ENCODE measurements at places on chromosomes 12 and 14.

GRCh38 chr14:23379366-23380196, 2.7 kb downstream of the CMTM5 start:
- no peak overlapping the region for H3K4me3 ChIP-seq
- no peak overlapping the region for H3K27ac ChIP-seq
- H3K4me1 ChIP-seq = no peaks in the 10 kb centered on the region

- H3K4me3 ChIP-seq = no peak overlapping the region
- no peaks in the 10 kb centered on the region for H3K27me3 ChIP-seq
- H3K36me3 ChIP-seq = peaks cover 20% of the 10 kb centered on the region
- H3K4me1 ChIP-seq = peaks cover 12% of the 10 kb centered on the region
- ATAC-seq = no peak
- no peak overlapping the region for H3K27ac ChIP-seq
These were observed 709 bp downstream of the HAL start for GRCh38 chr12:95995238-95996031.

DNA sequence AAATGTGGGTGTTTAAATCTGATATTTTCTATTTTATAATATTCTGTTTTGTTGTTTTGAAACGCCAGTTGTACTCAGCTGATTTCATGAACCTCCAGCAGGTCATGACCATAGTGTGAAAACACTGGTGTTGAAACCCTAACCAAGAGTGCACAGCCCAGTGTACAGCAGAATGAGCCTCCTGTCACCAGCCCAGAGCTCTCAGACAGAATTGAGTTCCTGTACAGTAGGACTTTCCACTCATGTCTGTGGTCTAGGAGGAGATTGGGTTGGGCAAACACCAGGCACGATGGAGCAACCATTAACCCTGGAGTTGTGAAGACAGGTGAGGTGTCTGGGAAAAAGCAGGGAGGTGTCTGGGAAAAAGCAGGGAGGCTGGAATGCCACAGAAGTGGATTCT, 908.8 kb downstream of the VRK1 start:
- no peak overlapping the region for H3K4me3 ChIP-seq
- no peak for ATAC-seq
- no peak overlapping the region for H3K27ac ChIP-seq
- H3K4me1 ChIP-seq = no peaks in the 10 kb centered on the region

DNA sequence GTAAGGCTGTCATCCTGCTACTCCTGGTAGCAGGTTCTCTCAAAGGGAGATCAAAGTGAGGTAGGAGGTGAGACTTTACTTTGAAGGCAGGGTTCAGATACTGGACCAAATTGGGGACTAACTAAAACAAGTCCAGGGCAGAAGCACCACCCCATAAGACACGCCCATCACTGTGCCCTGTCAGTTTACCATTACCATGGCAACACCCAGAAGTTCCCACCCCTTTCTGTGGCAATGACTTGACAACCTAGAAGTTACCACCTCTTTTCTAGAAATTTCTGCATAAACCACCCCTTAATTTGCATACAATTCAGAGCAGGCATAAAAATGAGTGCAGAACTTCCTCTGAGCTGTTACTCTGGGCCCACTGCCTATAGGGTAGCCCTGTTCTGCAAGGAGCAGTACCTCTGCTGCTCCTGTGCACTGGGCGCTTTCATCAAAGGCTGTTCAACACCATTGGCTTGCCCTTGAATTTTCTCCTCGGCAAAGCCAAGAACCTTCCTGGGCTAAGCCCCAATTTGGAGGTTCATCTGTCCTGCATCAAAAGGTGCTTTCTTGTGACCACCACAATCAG, 64.8 kb upstream of the MAX start:
- H3K36me3 ChIP-seq = no peaks in the 10 kb centered on the region
- no peak overlapping the region for H3K4me3 ChIP-seq
- no peaks in the 10 kb centered on the region for H3K27me3 ChIP-seq
- H3K27ac ChIP-seq = peak overlapping the region; percentile 18
- ATAC-seq = no peak

DNA sequence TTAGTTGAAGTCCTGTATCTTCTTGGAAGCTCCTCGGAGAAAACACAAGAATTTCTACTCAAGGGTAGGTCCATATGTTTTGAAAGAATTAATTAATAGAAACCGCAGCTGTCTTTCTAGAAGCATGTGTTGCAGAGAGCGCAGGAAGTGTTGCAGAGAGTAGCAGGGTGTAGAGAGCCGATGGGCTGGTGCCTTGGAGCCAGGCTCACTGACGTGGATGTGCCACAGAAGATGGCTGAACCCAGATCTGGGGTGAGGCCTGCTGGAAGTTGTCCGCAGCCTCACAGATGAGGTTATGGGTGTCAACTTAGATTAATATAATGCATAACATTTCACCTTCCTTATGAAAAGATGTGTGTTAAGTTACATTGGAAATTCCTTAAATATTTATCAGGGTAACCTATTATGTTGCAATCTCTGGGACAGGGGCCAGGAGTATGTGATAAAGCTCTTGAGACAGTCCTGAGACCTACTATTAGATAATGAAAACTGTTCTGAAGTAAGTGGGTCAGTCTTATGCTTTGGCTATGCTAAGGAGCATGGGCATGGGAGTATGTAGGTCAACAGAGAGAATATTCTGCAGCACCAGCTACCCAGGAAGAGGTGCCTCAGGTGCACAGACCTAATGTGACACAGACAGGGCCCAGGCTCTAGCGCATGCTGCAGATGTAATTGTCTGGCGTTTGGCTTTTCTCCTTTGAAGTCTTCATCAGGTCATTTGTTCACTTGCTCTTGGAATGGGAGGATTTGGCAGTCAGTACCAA, 973.3 kb downstream of the BCL11B start:
- no peaks in the 10 kb centered on the region for H3K36me3 ChIP-seq
- H3K27ac ChIP-seq = no peak overlapping the region
- H3K4me1 ChIP-seq = no peaks in the 10 kb centered on the region
- H3K27me3 ChIP-seq = no peaks in the 10 kb centered on the region
- H3K4me3 ChIP-seq = no peak overlapping the region
- no peak for ATAC-seq

- no peaks in the 10 kb centered on the region for H3K27me3 ChIP-seq
- H3K4me1 ChIP-seq = no peaks in the 10 kb centered on the region
- no peak for ATAC-seq
- H3K27ac ChIP-seq = no peak overlapping the region
- no peak overlapping the region for H3K4me3 ChIP-seq
- no peaks in the 10 kb centered on the region for H3K36me3 ChIP-seq
These were observed 293.2 kb downstream of the FOXN3 start for GRCh38 chr14:89123851-89124250.

DNA sequence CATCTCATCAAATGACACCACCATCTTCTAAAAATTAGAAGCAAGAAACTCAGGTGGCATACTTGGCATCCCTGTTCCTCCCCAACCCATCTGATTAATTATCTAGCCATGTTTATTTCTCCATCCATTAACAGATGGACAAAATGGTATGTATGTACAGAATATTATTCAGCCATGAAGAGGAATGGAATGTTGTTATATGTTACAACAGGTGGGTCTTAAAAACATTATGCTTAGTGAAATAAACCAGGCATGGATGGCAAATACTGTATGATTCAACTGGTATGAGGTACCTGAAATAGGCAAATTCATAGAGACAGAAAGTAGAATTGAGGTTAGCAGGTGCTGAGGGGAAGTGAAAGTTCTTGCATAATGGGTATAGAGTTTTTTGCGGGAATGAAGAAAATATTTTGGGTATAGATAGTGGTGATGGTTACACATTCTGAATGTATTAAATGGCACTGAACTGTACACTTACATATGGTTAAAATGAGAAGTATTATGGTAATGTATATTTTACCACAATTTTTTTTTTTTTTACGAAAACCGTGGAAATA, 17.5 kb downstream of the YY1 start:
- H3K36me3 ChIP-seq = peaks cover 24% of the 10 kb centered on the region
- peaks cover 75% of the 10 kb centered on the region for H3K4me1 ChIP-seq
- H3K4me3 ChIP-seq = peak overlapping the region; percentile 11
- H3K27ac ChIP-seq = peak overlapping the region; percentile 38
- H3K27me3 ChIP-seq = no peaks in the 10 kb centered on the region

- H3K4me3 ChIP-seq = no peak overlapping the region
- no peaks in the 10 kb centered on the region for H3K27me3 ChIP-seq
- no peaks in the 10 kb centered on the region for H3K36me3 ChIP-seq
- no peak for ATAC-seq
- no peaks in the 10 kb centered on the region for H3K4me1 ChIP-seq
These were observed 20.0 kb downstream of the SLCO1B3 start for GRCh38 chr12:20830456-20830855.

GRCh38 chr12:129002427-129002826, 149.1 kb downstream of the GLT1D1 start:
- H3K27ac ChIP-seq = no peak overlapping the region
- no peaks in the 10 kb centered on the region for H3K4me1 ChIP-seq
- H3K4me3 ChIP-seq = no peak overlapping the region
- H3K36me3 ChIP-seq = no peaks in the 10 kb centered on the region
- no peak for ATAC-seq

DNA sequence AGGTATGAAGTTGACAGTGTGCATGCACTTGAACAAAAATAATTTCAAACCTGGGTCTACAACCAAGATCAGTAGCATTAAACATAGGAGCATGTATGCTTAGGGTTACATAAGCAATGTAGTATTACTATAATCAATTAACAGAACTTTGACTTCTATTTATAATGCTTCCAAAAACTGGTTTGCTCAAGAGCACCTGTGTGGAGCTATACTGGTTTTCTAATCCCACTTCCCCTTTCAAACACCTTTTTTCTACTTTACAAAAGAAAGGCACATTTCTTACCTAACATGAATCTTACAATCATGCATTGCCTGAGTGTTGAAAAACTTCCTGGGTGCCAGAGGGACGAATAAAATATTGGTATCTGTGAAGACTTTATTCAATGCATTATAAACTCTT, 72.7 kb downstream of the EFCAB11 start:
- H3K27me3 ChIP-seq = no peaks in the 10 kb centered on the region
- peaks cover 7% of the 10 kb centered on the region for H3K36me3 ChIP-seq
- H3K27ac ChIP-seq = no peak overlapping the region
- no peak overlapping the region for H3K4me3 ChIP-seq
- ATAC-seq = no peak
- peaks cover 18% of the 10 kb centered on the region for H3K4me1 ChIP-seq

DNA sequence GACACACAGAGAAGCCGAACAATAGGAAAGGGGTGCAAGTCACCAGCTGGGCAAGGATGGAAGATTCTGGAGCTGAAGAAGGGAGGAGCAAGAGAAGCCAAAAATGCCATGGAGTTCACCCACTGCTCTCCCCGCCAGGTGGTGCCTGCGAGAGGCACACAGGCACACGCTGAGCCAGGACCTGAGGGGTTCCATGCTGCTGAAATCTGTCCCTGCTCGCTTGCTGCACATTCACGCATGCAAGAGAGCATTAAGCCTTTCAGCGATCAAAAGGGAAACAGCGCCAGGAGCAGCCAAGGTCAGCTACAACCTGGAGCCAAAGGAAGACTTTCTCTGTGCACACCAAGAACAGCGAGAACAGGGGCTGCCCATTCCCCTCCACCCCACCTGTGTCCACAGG, 104.1 kb downstream of the ANO2 start:
- H3K4me1 ChIP-seq = no peaks in the 10 kb centered on the region
- no peaks in the 10 kb centered on the region for H3K36me3 ChIP-seq
- ATAC-seq = no peak
- peaks cover 18% of the 10 kb centered on the region for H3K27me3 ChIP-seq
- H3K4me3 ChIP-seq = no peak overlapping the region

GRCh38 chr12:110371408-110372055, 32.0 kb downstream of the ANAPC7 start:
- H3K4me1 ChIP-seq = peaks cover 28% of the 10 kb centered on the region
- H3K36me3 ChIP-seq = peaks cover 32% of the 10 kb centered on the region
- H3K27me3 ChIP-seq = no peaks in the 10 kb centered on the region
- peak overlapping the region; percentile 81 for H3K27ac ChIP-seq

DNA sequence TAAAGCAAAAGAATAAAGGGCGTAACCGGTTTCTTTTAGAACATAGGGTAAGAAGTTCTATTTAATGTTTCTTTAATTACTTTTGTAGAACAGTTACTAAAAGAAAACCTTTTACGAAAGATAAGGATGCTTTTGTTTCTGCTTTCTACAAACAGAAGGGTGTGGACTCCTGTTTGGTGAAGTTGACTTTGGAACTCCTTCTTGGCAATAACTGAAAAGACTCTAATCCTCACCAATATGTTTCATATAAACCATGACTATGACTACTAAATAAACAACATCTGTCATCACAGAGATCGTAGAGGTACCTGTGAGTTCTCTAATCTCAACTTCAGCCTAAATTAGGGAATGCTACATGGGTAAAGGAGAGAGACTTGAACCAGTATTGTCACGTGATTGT, 210.8 kb upstream of the FLRT2 start:
- H3K27ac ChIP-seq = no peak overlapping the region
- no peak overlapping the region for H3K4me3 ChIP-seq
- H3K27me3 ChIP-seq = no peaks in the 10 kb centered on the region
- no peak for ATAC-seq
- H3K36me3 ChIP-seq = no peaks in the 10 kb centered on the region

DNA sequence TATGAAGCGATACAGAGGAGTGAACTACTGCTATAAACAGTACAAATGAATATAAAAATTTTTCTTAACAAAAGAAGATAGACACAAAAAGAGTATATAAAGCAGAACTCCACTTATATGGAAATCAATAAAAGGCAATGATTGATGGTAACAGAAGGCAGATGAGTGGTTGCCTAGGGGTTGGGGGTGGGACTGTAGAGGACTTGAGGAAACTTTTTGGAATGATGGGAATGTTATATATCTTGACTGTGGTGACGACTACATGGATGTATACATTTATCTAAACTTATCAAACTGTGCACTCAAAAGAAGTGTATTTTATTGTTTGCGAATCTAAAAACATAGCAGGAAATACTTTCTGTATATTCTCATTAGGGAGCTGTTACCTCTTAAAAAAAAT, 89.1 kb downstream of the PTCSC3 start:
- H3K4me1 ChIP-seq = no peaks in the 10 kb centered on the region
- no peak for ATAC-seq
- no peaks in the 10 kb centered on the region for H3K27me3 ChIP-seq
- H3K27ac ChIP-seq = no peak overlapping the region

DNA sequence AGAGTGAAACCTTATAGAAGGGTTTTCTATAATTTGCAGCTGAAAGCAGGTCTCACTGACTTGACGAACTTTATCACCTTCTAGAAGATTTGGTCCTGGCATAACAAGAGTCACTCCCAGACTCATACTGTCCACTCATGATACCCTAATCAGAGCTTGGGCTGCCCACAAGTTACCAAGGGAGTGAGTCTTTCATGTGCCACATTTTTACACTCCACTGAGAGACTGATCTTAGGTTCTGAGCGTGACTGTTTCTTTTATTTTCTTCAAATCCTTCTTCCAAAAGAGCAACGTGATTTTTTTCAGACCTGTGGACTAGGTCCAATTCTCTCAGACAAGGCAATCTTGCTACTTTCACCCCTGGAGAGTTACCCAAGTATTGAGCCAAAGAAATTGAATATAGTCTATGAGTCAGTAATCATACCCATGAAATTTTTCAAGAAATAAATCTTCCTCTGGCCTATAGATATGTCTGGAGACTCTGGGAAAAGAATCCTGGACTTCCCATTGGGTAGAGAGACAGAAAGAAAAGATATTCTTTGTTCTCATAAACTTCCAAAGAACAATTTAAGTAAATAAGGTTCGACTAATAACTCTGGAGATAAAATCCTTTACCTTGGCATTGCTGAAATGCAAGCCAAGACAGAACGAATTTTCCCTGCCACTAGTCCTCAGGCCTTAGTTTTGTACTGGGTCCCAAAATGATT, 26.9 kb downstream of the SIX1 start:
- no peak for ATAC-seq
- no peak overlapping the region for H3K27ac ChIP-seq
- no peaks in the 10 kb centered on the region for H3K36me3 ChIP-seq
- peaks cover 27% of the 10 kb centered on the region for H3K27me3 ChIP-seq
- peaks cover 9% of the 10 kb centered on the region for H3K4me1 ChIP-seq

GRCh38 chr12:89333564-89334252, 18.6 kb downstream of the DUSP6 start:
- no peaks in the 10 kb centered on the region for H3K36me3 ChIP-seq
- peaks cover 1% of the 10 kb centered on the region for H3K27me3 ChIP-seq
- H3K27ac ChIP-seq = no peak overlapping the region
- ATAC-seq = no peak
- H3K4me3 ChIP-seq = no peak overlapping the region
- H3K4me1 ChIP-seq = peaks cover 12% of the 10 kb centered on the region

Data from stimulated activated memory B cell treated with anti-CD40 and anti-IgM and Interleukin-4, amounts not matched to agents 10 μg/mL and 1 μg/mL and 100 μg/mL, for 72 hours (primary cell).